ENCODE measurements at places on chromosomes 7 and 10.
A peak's percentile ranks its signal among the peaks of the same experiment; 100 is the strongest.

GRCh38 chr7:157589680-157590079 is 252.9 kb downstream of the DNAJB6 start:
- DNase-seq: no peak

GRCh38 chr10:80760914-80761371 is 223.2 kb downstream of the SH2D4B start:
- DNase-seq: peak; percentile 7

DNA sequence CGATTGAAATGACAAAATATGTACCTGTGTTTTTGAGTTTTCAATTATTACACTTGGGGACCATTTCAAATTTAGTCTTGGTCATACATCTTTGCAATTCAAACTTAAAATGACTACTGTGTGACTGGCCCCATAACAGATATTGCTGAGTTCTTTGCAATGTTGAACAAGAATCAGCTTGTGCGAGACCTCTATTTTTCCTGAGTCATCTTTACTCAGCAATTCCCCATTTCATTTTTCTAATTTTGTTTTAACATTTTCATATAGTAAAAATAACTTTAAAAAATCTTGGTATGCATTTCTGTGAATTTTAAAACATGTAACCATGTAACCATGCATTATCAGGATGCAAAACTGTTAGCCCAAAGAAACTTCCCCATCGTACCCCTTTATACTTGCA is 678.1 kb downstream of the ANKRD7 start:
- no peak for DNase-seq

DNA sequence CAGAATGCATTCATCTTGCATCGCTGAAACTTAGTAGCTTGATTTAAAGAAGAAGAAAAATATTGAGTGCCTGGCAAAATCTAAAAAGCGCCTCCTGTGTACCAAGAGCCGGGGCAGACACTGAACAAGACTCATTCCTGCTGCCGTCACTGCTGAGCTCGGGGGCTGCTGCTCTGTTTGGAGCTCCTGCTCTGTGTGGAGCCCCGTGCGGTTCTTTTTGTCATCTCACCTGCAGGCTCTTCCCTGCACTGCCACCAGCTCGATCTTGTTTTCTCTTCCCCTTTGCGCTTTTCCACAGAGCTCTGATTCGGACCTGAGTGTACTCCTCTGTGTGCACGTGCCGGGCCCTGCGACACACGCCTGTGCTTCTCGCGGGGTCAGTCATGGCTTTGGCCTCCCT is 462.1 kb upstream of the DPP6 start:
- no peak for DNase-seq

GRCh38 chr10:117830205-117830604 is 216.5 kb downstream of the RAB11FIP2 start:
- no peak for DNase-seq

DNA sequence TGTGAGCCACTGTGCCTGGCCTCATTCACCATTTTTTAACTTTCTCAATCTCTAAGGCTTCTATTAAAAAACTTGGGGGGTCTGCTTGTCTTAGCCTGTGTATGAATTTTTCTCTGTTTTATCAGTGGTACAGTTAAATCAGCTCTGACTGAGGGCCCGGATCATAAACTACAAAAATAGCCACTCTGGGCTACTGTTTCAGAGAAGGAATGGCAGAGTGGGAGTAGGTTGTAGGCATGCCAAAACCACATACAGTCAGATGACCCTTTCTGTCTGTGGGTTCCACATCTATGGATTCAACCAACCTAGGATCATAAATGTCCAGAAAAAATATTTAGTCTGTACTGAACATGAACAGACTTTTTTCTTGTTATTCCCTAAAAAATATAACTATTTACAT is 21.3 kb downstream of the TBC1D12 start:
- no peak for DNase-seq

DNA sequence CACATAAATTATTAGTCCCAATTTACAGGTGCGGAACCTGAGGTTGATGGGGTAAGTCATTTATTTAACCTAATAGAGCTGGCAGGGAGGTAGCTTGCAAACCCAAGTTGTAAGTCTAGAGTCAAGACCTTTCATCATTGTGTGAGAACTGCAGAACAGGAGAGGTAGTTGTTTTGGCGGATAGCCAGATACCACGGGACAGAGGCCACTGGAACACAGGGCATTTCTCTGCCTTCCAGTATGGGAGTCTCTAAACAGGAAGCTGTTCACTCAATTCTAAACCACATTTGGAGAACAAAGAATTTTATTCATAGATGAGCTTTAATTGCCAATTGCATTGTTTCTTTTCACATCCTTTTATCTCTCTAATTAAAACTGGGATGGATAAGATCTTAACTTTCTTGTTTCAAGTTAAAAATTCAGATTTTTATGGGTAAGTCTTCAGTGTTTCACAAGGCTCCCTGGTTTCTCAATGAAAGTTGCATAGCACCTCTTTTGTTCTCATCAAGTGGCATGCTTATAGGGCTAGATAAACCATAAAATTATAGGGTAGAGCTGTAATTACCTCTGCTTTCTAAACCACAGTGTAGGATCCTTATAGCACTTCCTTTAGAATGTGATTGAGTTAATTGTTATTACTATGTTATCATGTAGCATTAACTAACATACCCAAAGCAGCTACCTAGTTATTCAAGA is 489.0 kb downstream of the GATA3 start:
- no peak for DNase-seq

DNA sequence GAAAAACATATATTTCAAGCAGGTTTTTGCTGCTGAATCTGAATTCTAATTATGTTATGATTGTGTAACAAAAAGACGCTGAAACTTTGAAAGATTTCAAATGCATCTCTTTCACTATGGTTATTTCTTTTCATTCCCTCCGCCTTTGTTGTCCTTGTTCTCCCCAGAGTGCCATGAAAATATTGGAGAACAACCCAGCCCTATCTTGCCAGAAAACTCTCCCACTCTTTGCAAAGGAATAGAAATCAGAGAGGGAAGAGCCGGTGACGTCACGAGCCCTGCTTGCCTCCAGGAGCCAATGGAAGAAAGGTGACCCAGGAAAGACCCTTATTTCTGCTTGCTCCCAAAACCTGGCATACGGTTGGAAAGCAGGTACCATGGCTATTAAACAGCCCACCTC is 3.4 kb downstream of the GFRA1 start:
- no peak for DNase-seq

- no peak for DNase-seq
Measured at GRCh38 chr10:48890888-48891850, 48.5 kb downstream of the LRRC18 start.

DNA sequence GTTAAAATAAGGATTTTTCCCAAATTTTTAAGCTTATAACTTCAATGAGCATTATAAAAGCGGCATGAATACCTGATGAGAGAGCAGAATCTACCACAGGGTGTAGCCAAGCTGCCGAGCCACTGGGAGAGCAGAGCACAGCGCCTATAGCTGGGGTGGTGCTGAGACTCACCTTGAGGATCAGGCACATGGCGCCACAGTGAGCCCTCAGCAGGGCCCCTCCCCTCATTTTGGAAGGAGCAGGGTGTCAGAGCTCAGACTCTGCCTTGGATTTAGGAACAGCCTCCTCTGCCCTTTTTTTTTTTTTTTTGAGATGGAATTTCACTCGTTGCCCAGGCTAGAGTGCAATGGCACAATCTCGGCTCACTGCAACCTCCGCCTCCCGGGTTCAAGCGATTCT is 118.6 kb downstream of the SRPK2 start:
- DNase-seq: no peak

DNA sequence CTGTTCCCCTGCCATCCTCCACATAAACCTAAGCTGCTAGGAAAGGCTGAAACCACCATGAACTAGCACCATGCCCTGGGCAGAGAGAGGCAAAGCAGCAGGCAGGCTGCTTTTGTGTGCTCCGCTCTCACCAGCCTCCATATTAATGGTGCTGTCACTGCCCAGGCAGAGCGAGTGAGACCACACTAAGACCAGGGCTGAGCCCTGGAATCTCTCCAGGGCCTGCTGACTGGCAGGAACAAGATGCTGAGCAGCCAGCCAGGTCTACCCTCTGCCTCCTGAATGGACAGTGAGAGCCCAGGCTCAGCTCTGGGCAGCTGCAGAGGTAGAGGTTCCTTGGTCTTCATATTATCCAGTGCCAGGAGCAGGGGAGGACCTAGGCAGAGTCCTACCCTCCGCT is 1.6 kb upstream of the CRHR2 start:
- no peak for DNase-seq

GRCh38 chr7:74222851-74223710 is 13.3 kb downstream of the LAT2 start:
- DNase-seq: no peak

DNA sequence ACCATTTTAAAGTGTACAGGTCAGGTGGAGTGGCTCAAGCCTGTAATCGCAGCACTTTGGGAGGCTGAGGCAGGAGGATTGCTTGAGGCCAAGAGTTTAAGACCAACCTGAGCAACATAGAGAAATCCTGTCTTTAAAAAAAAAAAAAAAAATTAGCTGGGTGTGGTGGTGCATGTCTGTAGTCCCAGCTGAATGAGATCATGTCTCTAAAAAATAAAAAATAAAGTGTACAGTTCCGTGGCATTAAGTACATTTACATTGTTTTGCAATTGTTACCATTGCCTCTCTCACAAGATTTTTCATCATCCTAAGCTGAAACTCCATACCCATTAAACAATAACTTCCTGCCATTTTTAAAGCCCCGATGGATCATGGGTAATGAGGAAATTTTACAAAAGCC is 20.6 kb downstream of the PLCE1 start:
- DNase-seq: no peak

GRCh38 chr10:27359792-27360355 is 119.3 kb upstream of the ACBD5 start:
- DNase-seq: no peak

DNA sequence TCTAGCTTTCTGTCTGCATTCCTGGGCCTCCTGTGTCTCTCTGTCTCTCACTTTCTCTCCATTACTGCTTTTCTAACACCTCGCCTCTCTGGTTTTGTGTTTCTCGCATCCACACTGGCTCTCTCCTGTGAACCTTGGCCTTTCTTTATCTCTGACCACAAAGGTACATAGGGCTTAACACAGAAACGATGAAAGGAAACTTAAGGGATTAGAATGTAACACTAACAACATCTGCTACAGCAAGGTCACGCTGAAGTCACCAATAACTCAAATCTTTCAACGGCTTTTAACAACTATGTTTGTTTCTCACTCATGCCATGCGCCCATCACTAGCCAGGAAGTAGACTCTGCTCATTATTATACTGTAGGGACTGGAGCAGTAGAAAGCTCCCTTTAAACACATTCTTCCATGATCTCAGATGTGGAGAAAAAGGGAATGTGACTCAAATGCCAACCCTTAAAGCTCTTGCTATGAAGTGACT is 9.3 kb upstream of the OR6V1 start:
- no peak for DNase-seq

- DNase-seq: no peak
Measured at GRCh38 chr7:87473986-87474385, 1.5 kb downstream of the ABCB4 start.

DNA sequence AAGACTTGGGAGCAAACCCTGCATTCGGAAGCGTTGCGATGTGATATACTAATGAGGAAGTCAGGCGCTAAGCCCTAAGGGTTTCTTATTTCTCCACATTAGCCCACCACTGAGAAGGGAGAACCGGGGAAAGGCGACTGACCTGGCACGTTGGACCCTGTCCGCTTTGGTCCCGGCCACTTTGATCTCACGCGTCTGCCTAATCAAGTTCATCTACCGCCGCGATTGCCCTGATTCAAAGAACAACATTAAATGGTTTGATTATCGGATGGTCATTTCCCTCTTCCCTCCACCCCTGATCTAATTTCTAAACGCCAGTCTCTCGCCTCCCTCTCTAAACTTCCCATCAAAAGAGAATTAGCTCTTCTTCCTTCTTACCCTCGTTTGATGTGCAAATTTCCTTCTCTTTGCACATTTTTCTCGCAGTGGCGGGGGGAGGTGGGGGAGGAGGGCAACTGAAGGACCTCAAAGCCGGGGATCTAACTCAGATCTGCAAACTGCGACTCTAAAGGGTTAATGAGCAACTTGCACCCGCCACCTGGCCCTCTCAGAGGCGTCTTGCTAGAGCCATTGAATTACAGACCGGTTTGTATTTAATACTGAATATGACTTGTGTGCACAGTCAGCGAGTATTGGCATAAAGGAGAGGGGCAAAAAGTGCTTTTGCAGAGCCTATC is 687 bp upstream of the DKK1 start:
- DNase-seq: no peak

GRCh38 chr7:103297837-103298179 is 573 bp downstream of the PMPCB start:
- DNase-seq: no peak

DNA sequence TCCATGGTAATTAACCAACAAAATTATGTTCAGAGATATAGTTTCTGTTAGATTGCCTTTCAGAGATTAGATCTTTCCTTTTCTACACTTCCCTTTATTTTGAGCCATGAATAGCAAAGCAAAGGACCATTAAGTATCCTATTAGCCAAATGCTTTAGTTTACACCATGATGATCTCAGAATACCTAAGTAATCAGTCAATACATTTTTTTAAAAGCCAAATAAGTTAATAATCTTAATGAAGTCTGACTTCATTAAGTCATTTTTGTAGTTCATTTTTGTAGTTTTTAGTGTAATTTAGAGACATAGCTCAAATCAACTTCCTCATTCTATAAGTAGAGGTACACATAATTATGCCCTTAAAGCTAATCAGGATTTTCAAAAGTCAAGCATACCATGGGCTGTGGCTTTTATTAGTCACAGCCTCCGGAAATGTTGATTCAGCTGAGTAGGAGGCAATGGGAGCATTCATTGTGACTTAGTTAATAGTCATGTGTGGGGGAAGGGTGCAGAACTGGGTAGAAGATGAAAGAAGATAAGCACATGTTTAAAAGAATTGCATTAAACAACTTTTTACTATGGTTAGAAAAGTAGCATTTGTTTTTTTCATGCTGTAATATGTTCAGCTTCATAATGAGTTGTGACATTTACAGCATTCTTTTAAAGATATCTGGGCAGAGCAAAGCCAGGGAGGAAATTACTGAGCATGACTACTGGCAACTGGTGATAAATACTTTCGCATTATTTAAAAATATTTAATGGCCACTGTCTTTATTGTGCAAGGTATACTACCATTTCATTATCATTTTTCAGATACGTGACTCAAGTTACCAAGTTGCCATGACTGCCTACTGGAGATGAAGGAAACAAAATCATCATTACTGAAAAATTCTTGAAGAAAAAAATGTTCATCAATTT is 57.3 kb upstream of the CCDC71L start:
- peak; percentile 40 for DNase-seq

GRCh38 chr10:123150271-123150985 is 2.5 kb downstream of the HMX2 start:
- DNase-seq: peak; percentile 54

- no peak for DNase-seq
Measured at GRCh38 chr10:48773580-48773979, 88.9 kb downstream of the WDFY4 start.

GRCh38 chr7:8113184-8113583 is 144.6 kb downstream of the GLCCI1 start:
- DNase-seq: no peak

DNA sequence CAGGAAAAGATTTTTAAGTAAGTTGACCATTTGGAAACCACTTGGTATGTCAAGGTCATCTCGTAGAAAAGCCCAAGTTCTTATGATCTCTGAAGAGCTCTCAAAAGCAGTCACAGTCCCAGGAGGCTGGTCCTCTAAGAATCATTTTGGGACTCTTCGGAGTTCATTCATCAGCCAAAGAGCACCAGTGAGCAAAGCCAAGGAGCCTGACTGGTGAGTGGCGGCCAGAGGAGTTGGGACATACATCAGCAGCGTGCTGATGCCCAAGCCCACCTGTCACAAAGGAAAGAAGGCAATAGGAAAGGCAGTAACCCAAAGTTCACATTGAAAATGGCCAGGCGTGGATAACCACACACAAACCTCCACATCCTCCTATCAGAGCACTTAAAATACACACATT is 17.5 kb downstream of the COX15 start:
- no peak for DNase-seq

Measured in GM13977 (cell line).